Naive thymus-derived CD4-positive, alpha-beta T cell (primary cell): ENCODE measurements at places on chromosomes 7 and 10. TPM values are rescaled to one million over a fixed set of nuclear protein-coding genes. Genes with fewer than 3 reads are reported as not detected.
A peak's percentile ranks its signal among the peaks of the same experiment; 100 is the strongest.

GRCh38 chr7:7709291-7709690 is 9.1 kb downstream of the RPA3 start:
- DNase-seq = no peak

Gene SHTN1
- 18.3 TPM for total RNA-seq

DNA sequence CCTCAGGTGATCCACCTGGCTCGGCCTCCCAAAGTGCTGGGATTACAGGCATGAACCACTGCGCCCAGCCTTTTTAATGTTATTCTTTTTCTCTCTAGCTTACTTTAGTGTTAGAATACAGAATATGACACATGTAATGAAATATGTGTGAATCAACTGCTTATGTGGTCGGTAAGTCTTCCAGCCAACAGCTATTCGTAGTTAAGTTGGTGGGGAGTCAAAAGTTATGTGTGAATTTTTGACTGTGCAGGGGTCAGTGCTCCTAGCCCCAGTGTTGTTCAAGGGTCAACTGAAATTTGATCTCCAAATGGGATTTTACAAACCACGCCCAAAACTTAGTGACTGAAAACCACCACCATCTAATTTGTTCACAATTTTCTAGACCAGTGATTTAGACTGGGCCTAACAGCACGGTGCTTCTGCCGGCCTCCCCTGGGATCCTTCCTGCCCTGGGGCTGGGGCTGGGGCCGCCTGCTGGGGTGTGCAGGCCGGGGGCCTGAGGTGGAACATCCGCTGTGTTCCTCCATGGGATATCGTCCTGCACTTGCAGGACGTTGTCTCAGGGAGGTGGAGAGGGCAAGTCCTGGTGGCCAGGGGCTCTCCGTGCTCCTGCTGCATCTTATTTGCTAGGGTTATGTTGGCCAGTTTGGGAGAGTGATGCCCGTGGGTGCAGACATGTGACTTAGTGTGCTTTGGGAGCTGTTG is 24.5 kb upstream of the GRB10 start:
- no peak for DNase-seq

DNA sequence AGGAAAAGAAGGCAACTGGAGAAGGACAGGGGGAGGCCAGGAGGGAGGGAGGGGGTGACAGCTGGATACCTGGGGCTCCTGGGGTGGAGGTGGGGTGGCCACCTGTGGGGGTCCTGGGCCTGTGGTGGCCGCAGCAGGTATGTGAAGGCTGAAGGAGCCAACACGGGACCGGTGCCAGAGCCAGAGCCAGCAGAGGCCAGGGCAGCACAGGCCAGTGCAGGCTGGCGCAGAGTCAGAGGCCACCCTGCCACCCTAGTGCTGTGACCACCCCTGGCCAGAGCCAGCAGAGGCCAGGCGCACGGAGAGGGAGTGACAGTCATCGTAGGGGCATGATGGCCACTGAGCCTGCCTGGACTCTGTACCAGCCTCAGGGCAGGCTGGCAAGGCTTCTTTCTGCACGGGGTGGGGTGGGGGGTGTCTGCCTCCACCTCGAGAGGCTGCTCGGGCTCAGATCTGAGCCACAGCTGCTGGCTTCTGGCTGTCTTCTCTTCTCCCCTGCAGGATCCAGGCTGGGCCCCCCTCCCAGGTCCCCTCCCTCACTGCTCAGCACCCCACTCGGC is 28.8 kb downstream of the YKT6 start:
- no peak for DNase-seq

DNA sequence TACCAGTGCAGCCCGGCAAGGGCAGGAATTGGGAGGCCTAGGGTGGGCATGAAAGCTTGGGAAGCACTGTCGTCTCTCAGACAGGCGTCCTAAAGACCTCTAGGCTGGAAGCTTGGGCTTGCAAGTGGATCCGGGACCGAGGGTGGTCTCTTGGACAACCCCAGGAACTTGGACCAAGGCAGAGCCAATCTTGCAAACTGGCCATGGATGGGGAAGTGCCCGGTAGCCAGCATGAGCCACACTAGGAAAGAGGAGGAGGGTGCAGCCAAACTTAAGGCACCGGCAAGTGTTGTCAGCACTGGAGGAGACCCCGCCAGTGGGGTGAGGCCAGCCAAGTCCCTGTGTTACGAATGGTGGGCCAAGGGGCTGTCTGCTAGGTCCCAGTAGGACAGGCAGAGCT is 8.5 kb downstream of the LRIT2 start:
- DNase-seq = no peak

DNA sequence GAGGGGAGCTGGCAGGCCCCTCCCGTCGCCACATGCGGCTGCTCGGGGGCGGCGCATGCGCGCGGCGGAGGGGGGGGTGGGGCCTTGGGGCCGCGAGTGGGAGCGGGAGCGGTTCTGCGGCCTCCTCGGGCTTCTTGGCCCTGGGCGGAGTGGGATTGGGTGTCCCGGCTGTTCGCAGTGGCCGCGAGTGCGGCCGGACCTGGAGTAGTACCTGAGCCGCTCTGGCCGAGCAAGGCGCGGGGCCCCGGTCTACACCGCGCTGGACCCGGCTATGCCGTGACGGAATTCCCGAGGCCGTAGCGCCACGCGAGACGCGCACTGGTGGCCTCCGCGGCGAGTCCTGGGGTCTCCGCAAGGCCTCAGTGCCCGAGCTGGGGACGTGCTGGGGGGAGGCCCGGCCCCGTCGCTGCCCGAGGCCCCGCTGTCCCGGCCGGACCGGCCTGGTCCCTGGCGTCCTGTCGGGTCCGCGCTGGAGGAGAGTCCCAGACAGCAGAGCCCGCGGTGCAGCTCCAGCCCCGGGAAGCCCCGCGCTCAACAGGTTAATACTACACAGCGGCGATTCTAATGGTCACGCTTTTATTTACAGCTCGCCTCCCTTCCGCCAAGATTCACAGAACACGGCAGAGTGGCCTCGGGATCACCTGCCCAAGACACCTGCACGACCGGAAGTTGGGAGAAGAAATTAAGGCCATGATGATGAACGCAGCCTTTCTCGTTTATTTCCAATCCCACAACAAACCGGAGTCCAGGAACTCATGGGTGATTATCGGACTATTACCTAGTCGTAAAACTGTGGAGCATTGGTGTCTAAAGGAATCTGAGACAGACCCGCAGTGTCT is 671 bp upstream of the PAXIP1 start:
- DNase-seq = peak; percentile 84

GRCh38 chr10:55098452-55098851 is 297.4 kb upstream of the PCDH15 start:
- no peak for DNase-seq
